ENCODE measurements at places on chromosomes 6 and 20.

GRCh38 chr6:125154118-125154760 is 666 bp downstream of the TPD52L1 start:
- no peak for DNase-seq

GRCh38 chr20:58239216-58239615 is 10.8 kb upstream of the ANKRD60 start:
- DNase-seq = no peak

DNA sequence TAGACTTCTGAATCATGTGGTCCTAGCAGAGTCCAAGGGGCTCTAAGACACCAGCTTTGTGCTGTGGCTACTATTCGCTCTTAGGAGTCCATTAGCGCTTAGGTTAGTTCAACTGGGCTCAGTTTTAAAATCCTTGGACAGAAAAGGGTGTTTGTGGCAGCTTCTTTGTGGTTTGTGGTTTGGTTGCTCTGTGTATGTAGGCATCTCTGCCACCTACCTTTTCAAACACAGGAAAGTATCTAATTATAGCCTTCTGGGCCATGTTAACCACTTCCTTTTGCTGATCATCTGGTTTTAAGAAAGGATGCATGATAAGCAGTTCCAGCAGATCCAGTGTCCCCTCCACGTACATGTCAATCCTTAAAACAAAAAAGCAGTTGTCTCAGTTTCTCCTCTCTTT is 10.8 kb downstream of the GSTA4 start:
- DNase-seq = no peak

DNA sequence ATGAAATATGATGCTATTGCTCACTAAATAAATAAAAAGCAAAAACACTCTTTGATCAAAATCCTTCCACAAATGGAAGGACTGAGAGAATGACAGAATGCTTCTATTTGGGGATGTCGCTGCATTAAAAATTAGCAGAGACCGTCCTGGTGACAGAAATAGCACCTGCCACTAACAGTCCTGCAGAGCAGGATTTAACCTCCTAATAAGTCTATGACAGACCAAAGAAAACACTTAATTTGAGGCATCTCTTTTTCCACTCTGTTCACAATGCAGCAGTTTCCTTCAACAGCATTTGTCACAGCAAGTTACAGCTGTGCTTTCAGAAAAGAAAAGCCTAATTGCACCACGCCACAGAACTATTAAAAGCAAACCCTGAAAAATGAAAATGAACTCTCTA is 140.6 kb upstream of the BEND6 start:
- DNase-seq = no peak

GRCh38 chr6:156379392-156380289 is 397.5 kb upstream of the ARID1B start:
- DNase-seq = no peak

GRCh38 chr6:107665382-107665781 is 158.7 kb downstream of the SCML4 start:
- no peak for DNase-seq

DNA sequence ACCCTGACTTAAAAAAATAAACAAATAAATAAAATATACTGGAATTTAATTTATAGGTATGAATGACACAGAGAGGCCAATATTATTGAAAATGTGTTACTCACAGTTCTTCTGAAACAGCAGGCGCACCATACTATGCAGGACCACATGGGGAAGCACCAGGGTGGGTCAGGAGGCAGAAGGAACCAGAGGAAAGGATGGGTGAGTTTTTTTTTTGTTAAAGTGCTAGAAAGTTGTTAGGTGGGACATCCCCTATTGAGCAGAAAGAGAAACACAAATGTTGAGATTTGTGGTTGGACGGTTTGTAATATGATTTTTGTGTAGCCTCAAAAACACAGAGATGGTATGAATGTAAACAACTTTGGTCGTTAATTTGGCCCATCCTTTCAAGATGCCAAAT is 26.0 kb downstream of the PTPRA start:
- DNase-seq = no peak

GRCh38 chr20:40471261-40471629 is 217.8 kb downstream of the MAFB start:
- DNase-seq = no peak

- no peak for DNase-seq
Measured at GRCh38 chr6:45420083-45420908, 42.6 kb upstream of the SUPT3H start.
